ENCODE measurements at places on chromosomes 6 and 20.

DNA sequence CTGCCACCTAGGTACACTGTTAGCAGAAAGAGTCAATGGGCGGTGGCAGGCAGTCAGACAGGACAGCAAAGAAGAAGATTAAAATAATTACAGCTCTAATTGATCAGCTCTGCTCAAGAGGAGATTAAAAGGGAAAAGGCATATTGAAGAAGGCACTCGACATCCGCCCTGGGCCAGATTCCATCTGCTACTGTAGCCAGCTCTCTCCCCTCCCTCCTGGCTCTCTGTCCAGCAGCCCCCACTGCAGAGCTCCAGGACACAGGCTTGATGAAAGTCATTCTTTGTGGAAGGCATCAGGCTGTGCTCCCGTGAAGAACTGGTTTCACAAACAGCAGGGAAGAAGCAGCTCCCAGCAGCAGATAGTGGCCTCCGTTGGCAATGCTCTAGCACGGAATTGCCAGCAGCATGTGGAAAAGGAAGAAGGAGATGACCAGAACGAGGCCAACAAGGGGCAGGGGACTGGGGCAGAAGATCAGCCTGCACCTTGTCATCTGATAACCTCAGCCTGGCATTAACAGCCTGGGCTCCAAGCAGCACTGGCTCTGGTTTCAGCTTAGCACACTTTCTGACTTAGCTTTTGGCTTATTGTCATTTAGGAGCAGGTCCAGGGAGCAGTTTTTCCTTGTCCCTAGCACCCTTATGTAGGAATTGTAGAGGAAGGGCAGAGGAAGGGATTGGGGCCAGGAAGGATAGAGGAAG, 465.9 kb downstream of the KIF16B start:
- DNase-seq: no peak

DNA sequence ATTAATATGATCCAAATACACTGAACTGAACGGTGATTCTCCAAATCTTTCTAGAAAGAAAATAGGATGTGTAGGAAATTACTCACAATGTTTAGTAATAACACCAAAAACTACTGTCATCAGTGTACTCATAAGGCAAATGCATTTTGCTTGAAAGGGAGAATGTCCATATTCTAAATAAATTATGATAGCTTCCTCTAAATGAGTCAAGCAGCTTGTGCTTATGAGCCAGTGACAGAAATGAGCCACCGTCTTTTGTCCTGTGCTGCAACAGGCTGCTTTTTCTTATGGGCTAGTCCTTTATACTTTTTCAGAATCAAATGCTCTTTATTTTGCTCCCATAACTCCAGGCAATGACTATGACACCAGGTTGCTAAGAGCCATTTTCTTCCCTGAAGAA, 4.5 kb upstream of the ZNF451 start:
- DNase-seq: no peak

DNA sequence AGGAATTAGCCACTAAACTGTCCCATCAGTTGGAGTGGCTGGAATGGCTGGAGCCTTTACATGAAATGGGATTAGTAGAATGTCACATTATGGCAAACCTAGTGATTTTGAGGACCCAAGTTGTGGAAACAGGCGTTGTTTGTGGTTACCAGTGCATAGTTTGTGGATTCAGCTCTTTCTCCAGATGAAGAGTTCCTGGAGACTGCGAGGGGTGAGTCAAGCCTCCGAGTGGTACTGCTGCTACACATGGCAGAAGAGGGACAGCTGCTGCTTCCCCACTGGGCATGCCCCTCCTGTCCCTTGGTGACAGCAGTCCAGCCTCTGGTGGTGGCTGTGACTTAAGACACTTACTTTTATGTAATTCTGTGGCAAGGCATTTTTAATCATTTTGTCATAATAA, 94.2 kb upstream of the SCP2D1 start:
- DNase-seq: no peak

DNA sequence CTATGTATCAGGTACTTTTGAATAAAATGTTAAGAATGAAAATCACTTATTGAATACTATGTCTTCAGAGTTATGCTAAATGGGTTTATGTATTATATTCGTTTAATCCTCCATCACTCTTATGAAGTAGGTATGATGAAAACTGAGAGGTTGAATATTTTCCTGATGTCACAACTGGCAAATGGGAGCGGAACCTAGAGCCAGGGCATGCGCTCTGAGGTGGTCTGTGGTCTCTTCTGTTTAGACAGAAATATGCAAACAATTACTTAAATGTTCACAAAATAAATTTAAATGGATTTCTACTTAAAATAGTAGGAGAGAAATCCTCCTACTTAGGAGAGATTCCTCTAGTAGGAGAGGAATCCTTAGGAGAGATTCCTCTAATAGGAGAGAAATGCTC, 21.3 kb upstream of the UTRN start:
- DNase-seq: no peak

- DNase-seq: no peak
Observed at GRCh38 chr6:7132398-7133035, 24.8 kb downstream of the RREB1 start.

GRCh38 chr6:50891290-50891689, 72.6 kb downstream of the TFAP2B start:
- no peak for DNase-seq

GRCh38 chr20:25750765-25751696, 54.4 kb upstream of the ZNF337 start:
- DNase-seq: peak; percentile 47

DNA sequence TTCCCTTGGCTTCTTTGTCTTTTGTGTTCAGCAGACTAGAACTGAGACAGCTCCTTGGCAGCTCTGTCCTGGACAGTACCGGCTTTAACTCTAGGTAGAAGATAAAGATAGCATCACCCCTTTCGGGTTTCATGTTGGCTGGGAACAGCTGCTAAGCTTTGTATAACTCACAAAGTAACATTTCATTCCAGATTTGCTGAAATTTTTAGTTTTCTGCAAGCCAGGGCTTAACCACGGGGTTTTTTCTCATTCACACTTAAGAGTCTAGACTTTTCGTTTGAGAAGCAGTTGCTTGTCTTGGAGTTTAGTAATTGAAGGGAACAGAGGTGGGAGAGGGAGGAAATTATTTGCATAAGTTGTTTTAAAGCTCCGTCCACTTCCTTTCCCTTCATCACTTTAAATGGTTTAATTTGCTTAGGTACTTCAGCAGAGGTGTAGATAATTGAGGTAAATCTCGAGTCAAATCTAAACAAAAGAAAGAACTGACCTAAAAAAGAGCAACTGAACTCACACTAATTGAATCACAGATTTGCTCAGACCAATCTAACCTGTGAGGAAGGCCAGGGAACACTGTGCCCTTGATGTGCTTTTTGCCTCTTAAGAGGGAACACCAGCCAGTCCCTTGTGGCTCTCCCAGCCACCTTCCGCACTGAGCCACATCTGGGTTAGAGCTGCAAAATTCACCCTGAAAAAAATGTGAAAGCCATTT, 48.3 kb downstream of the RREB1 start:
- no peak for DNase-seq

- no peak for DNase-seq
Observed at GRCh38 chr6:31547727-31548543, 527 bp downstream of the NFKBIL1 start.

DNA sequence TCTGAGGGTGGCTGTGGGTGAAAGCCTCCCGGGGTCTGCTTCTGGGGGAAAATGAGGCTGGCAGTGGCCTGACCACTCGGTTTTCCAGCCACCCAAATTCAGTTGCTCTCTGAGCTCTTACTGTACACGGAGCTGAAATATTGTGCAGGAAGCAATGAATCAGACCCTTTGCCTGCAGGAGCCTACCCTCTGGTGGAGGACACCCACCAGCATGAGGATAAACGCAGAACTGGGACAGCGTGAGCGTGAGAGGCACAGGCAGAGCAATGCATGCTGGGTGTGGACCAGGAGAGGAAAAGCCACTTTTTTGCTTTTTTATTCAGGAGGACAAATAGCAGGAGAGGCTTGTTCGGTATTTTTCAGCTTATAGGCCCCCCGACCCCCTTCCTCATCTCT, 298.0 kb downstream of the QKI start:
- DNase-seq: no peak

- no peak for DNase-seq
Observed at GRCh38 chr6:46490425-46491200, 636 bp downstream of the RCAN2 start.

- no peak for DNase-seq
Observed at GRCh38 chr20:63766695-63767426, 27.3 kb downstream of the SLC2A4RG start.

DNA sequence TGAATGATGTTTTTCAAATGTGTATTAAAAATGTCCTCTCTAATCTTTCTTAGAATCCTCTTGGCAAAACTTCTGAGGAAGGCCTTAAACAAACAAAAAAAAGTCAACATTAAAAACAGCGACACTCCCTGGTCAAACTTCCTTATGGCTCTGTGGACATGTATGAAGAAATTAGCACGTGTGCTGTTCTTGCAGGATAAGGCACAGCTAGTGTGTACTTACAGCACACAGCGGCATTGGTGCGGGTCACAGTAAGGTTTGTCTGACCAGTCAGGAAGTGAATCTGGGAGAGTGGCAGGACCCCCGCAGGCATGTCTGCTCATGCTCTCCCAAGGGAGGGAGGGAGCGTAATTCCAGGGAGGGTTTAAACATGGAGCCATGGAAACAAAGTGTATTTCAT, 38.8 kb downstream of the SLC22A1 start:
- DNase-seq: no peak

- no peak for DNase-seq
Observed at GRCh38 chr6:43278524-43279078, 19.5 kb upstream of the SLC22A7 start.

DNA sequence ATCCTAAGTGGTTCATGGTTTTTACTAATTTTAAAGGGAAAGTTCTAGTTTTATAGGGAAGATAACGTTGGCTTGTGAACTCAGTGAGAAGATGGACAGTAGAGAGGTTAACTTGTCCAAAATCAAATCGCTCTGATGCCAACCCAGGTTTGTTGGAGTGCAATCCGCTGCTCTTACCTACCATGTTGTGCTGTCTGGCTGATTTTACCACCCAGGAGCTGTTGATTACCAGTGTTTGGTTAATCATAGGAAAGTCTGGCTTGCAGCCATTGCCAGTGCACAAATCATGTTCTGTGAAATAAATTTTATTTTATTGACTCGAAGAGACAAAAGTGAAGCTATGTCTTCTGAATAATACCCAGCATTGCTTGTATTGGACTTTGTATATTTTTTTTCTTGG, 92.4 kb downstream of the PLCB4 start:
- no peak for DNase-seq

GRCh38 chr6:149108038-149108748, 209.3 kb upstream of the TAB2 start:
- no peak for DNase-seq

- no peak for DNase-seq
Observed at GRCh38 chr6:145895802-145896201, 68.4 kb downstream of the SHPRH start.

- DNase-seq: no peak
Observed at GRCh38 chr6:148203970-148204369, 138.7 kb upstream of the SASH1 start.

DNA sequence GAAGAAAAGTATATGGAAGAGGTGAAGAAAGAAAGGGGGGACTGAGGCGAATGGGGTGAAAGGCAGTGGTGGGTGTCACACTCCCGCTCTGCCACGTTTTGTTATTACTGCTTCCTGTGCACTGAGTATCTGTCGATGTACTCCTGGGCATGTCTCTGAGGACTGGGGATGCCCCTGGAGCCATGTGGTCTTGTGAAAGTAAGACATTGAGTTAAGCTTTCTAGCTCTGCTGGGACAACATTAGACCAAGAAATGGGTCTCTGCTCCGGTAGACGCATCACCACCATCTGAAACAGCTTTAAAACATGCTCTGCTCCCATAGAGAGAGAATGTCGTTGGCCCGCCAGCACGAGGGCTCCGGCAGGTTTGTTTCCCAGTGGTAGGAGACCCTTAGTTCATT, 40.0 kb downstream of the IRF4 start:
- no peak for DNase-seq

- DNase-seq: no peak
Observed at GRCh38 chr6:48378884-48379407, 267.9 kb upstream of the PTCHD4 start.

DNA sequence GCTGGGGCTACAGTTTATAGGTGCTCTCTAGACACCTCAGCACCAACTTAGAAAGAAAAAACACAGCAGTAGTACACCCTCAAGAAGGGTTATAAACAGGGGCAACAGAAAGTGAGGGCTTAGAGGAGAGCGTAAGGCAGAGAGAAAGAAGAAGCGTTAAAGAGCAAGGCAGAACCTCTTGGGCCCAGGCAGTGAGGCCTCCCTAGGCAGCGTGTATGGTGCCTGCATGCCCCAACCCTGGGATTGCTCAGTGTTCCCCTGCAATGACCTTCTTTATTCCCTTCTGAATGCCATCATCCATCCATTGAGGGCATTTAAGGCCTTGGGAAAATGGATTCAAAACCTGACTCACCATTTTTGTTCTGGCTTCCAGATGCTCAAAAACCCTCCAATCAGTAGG, 130.0 kb upstream of the ARG1 start:
- no peak for DNase-seq

DNA sequence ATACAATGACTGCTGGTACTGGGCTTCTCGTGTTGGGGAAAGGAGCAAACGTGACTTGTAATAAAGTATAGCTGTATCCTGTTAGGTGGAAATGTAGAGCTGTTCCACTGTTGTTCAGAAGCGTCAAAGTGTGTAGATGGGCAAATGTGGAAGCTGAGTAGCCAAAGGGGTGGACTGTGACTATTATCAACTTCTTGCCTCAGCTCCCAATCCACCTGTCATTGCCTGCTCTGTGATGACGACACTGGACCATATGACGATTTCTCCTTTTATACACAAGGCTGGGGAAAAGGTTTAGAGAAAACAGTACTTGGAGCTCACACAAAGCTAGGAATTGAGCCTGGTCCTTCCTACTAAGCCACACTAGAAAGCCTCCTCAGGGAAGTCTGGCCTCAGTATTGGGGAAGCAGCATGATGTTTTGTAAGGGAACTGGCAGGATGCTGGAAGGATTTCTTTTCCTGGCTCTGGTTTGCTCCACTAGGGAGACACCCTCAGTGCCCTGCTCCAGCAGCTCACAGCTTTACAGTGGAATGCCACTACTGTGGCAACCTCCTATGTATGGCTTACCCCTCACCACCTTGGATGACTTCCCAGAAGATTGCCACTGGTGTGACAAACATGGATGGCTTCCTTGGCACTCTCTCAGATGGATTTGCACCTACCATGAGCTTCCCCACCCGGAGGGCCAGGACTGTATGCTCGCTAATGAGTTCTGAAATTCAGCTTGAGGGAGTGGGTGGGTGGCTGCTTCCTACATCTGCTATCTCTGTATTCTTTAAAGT, 20.0 kb downstream of the CD164 start:
- DNase-seq: no peak

All from hematopoietic multipotent progenitor cell treated with erythropoietin and hydrocortisone succinate and interleukin-3 and kit ligand, for 15 days (in vitro differentiated cells).